Karpas-422 (cell line): ENCODE measurements at places on chromosomes 5 and 9. TPM values are rescaled to one million over a fixed set of nuclear protein-coding genes. Genes with fewer than 3 reads are reported as not detected.

Gene CFAP77
- not detected in 2 replicates for total RNA-seq

Gene UBE2D2
- 80.2 and 105 TPM in 2 replicates for total RNA-seq

Gene ECSCR
- not detected in 2 replicates for total RNA-seq

Gene SELENOP
- not detected in 2 replicates for total RNA-seq

Gene PCDHAC2
- total RNA-seq: not detected in 2 replicates

Gene CLIC3
- total RNA-seq: not detected in 2 replicates

Gene PRRT1B
- not detected in 2 replicates for total RNA-seq

Gene PCDHGB2
- total RNA-seq: 9.8 and 11.5 TPM in 2 replicates

Gene SLC4A9
- total RNA-seq: not detected in 2 replicates

Gene SPINK7
- not detected in 2 replicates for total RNA-seq

Gene TMEM252
- total RNA-seq: not detected in 2 replicates

Gene TTLL11
- 2.5 and 3.4 TPM in 2 replicates for total RNA-seq
